CD4-positive, alpha-beta T cell treated with Interleukin-15 for 1 hour (primary cell): ENCODE measurements at places on chromosomes 3 and 15.

DNA sequence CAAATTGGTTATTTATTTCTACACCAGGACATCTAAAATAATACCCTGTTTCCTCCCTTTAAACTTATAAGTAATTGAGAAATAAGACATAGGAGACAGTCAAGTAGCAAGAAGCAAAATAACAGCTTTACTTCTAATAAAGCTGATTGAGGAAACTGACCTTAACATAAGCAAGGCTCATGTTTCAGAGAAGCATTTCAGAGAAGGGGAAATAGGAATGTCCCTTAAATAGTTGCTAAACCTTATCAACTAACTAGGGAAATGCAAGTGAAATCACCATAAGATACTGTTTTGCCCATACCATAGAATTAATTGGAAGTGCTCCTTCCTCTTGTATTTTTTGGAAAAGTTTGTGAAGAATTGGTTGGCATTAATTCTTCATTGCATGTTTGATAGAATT, 84.9 kb downstream of the B3GALNT1 start:
- no peak for DNase-seq

GRCh38 chr3:170257145-170257544, 34.9 kb downstream of the PRKCI start:
- no peak for DNase-seq

DNA sequence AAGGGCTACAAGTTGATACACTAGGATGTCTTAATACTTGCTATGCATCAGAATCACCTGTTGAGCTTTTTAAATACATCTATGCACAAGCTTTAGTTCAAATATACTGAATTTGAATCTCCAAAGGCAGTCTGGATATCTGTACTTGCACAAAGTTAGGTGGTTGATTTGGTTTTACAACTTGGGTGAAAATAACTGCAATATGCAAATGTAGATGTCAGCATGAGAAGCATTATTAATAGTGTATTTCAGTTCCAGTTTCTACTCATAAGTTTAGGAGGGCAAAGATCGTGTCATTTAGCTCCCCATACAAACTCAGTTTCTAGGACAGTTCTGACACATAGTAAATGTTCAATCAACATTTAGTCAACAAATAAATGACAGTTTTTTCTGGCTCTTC, 25.6 kb downstream of the IQCB1 start:
- no peak for DNase-seq

GRCh38 chr15:33278816-33279612, 31.8 kb upstream of the RYR3 start:
- no peak for DNase-seq

GRCh38 chr3:172376881-172377280, 71.4 kb downstream of the GHSR start:
- no peak for DNase-seq

DNA sequence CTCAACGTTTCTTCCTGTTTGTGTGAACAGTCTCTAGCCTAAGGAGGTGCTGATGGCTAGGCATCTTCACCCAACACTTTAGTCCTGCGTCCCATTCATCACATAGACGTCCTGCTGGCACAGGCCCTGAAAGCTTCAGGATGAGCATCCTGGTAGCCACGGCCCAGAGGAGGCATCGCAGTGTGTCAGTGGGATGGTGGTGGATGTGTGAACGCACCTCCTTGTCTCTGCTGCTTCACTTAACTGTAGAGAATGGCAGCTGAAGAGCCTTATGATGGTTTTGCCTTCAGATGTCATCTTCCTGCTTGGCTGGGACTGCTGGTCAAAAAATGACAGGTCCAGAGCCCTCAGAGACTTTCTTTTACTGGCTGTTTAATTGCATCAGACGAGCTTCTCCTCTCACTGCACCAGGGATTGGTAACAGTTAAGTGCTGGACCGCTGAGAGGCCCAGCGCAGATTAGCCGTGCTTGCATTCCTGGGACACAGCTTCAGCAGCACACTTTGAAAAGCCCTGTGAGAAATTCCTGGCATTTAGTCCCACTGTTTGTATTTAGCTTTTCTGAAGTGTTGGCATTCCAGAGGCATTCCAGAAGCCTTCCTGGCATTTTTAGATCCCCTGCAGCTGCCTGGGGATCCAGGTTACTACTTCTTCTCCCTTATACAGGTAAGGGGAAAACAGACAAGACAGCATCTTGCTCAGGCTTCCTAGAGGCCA, 132.4 kb upstream of the PLXNA1 start:
- no peak for DNase-seq

DNA sequence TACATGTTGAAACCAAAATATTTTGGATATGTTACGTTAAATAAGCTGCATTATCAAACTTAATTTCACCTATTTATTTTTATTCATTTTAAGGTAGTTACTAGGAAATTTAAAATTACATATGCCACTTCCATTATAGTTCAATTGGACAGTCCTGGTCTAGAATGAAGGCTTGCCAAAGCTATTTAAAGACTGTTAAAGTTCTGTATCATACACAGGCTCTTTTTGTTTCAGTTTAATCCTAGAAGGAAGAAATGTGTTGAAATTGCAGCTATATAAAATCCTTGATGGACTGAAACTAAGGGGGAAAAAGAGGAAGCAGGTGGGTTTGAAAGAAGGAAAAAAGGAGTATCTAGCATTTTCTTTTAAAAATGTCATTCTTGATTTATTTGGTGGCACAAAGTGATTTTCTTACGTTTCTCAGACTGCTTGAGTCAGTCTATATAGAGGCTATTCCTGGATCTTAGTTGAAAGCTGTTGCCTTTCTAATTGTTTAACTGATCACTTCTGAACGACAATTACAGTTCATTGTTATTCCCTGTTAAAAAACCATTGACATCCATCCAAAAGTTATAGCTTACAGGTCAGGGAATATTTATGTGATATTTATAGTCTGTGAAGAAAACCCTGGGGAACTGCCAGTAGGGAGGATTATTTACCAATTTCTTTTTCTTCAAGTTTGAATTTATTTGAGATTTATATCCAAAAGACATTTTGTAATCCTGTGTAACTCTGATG, 195.0 kb downstream of the RORA start:
- no peak for DNase-seq
